Neural crest cell (in vitro differentiated cells): ENCODE measurements at places on chromosomes 16 and 17.

GRCh38 chr17:17119533-17119932 lies 77.3 kb downstream of the MPRIP start:
- H3K36me3 ChIP-seq: no peaks in the 10 kb centered on the region
- H3K27me3 ChIP-seq: no peaks in the 10 kb centered on the region
- H3K4me1 ChIP-seq: peaks cover 38% of the 10 kb centered on the region
- DNase-seq: no peak
- H3K4me3 ChIP-seq: no peak overlapping the region

DNA sequence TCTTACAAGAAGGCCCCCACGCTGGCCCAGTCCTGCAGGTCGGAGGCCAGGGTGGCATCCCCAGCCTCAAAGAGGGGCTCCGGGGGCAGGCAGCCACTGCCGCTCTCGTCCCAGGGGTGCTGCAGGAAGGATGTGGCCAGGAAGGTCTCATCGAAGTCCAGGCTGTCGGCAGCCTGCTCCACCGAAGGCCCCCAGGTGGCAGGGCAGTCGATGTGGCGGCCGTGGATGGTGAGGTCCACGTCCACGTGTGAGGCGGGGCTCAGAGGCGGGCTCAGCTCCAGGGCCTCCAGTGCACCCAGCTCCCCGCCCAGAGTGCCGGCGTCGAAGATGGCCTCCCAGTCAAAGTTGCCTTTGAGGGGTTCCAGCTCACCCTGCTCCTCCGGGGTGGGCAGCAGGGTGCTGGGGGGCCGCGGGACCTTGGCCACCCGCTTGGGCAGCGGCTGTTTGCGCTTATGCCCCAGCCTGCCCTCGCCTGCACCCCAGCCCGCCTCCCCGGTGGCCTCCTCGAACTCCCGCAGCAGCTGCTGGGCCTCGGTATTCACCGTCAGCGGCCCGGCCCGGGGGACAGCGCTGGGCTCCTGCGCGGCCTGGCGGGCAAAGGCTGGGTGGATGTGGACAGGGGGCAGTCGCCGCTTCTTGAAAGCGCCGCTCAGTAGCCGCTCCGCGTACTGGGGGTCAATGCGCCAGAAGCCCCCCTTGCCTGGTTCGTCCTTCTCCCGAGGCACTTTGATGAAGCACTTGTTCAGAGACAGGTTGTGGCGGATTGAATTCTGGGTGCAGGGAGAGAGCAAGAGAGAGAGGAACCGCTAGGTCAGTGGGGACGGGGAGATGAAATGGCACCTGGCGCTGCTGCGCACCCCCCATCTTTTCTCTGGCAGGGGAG lies 3.5 kb downstream of the FOXJ1 start:
- H3K27ac ChIP-seq: peak overlapping the region; percentile 95
- peaks cover 75% of the 10 kb centered on the region for H3K27me3 ChIP-seq
- no peaks in the 10 kb centered on the region for H3K36me3 ChIP-seq
- peaks cover 52% of the 10 kb centered on the region for H3K4me1 ChIP-seq

GRCh38 chr17:8140065-8141029 lies 11.9 kb downstream of the PER1 start:
- no peak overlapping the region for H3K27ac ChIP-seq
- DNase-seq: no peak
- peak overlapping the region; percentile 48 for H3K4me3 ChIP-seq
- peaks cover 3% of the 10 kb centered on the region for H3K27me3 ChIP-seq
- no peaks in the 10 kb centered on the region for H3K36me3 ChIP-seq

- no peak for DNase-seq
- H3K36me3 ChIP-seq: no peaks in the 10 kb centered on the region
- H3K27me3 ChIP-seq: peaks cover 9% of the 10 kb centered on the region
Measured at GRCh38 chr16:83954577-83955016, 1.6 kb downstream of the OSGIN1 start.
